Renal pelvis (tissue), 12 donors: ENCODE measurements at places on chromosomes 1 and 21. TPM values are rescaled to one million over a fixed set of nuclear protein-coding genes. Genes with fewer than 3 reads are reported as not detected.

DNA sequence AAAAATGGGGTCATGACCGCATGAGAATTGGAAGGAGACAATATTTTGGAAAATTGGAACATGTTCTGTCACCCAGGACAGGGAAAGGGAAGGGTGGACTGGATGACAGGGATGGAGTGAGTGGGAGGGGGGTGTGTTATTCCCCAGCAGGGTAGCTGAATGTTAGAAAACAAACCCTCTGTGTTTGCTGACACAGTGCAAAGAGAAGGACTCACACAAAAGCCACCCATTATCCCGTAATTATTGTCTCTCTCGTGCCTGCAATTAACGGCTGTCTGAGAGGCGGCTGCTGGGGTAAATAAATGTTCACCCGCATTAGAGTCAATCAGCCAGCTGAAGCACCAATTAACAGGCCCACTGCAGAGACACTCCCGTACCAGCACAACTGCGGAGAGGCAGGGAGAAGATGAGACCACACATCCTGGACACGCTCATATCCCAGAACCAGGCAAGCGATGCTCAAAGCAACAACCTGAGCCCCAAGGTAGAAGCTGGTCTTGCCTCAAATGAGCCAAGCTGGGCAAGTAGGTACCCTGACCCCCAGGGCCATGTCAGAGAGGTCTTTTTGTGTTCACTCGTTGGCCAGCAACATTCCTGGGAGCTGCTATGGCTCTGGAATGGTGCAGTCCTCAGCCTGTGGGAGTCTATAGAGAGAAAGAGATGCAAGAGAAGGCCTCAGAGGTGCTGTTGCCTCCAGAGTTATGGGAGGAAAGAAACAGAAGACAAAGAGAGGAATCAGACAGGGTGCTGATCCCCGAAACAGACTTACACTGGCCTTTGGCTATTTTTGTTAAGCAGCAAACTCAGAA, 19.4 kb downstream of the PLEKHA6 start:
- DNase-seq = no peak

DNA sequence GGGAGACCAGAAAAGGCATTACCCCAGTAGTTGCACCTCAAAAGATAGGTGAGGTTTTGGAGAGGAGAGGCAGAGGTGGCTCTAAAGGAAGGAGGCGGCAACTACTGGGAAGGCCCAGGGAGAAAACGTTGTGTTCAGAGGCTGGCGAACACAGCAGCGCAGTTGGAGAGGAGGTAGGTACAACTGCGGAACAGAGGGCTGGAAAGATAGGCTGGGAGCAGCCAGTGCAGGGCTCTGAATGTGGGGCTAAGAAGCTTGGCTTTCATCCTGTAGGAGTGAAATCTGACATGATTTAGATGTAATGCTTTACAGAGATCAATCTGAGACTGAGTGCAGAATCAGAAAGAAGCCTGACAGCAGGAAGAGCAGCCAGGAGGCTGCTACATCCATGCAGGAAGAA, 13.0 kb downstream of the RIMS3 start:
- DNase-seq = no peak

DNA sequence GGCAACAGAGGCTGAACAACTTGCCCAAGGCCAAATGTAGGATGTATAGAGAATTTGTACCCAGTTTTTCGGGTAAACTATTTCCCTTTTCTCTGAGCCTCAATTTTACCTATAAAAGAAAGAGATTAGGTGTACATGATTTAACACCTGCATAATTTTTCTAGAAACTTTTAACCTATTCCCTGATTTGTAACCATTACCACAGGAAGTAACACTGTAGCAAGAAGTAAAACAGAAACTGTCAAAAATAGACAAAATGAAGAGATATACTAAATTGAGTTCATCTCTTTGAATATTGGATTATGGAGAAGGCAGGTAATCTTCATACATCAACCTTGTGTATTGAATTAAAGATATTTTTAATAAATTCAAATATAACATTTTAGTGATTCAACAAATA, 136.2 kb downstream of the ZC3H11B start:
- DNase-seq = no peak

Gene TTC39A
- 9.0 TPM for polyA plus RNA-seq

Gene TAL1
- 4.5 TPM for polyA plus RNA-seq

Gene KIF2C
- polyA plus RNA-seq = 28.1 TPM

GRCh38 chr1:205843036-205843859, 6.7 kb downstream of the PM20D1 start:
- no peak for DNase-seq

DNA sequence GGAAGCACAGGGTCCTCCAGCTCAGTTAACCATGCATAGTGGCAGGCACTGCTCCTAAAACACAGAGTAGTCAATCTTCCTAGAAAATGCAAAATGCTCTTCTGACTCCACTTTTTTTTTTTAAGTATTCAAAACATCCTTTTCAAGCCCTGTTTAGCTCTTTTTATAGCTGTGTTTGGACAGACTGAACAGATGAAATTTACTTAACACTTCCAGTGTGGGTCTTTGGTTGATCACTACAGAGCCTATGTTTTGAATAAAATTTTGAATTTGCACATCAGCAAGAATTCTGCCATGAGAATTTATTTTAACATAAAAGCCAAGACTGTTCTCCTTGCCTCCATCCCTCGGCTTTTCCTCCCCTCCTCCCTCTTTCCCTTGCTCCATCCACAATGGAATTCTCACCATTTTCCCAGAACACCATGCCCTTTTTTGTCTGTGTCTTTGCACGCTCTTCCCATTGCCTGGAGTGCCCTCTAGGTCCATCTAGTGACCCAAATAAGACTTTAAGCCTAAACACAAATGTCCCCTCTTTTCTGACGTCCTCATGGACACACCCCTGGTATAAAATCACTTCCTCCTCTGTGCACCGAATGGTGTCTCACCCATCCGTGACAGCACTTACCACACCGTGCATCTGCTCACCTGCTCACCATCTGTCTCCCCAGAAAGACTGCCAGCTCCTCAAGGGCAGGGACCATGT, 24.0 kb upstream of the CPT2 start:
- DNase-seq = no peak

Gene DPT
- not detected for polyA plus RNA-seq

DNA sequence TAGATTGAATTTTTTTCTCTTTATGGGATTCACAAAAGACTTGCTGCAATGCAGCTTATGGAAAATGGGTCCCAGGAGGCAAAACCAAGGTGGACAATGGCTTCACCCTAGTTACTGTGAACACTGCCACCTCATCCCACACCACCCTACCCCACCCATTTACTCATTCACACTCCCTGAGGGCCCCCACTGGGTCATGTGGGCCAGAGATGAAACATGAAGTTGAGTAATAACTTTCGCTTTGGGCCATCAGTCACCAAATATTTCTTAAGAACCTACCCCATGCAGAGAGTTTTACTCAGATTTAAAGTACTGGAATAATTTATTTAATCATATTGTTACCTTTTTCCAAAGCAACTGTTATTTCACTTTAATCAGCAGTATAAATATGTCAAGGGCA, 191.8 kb downstream of the TPR start:
- no peak for DNase-seq

Gene FAM163A
- polyA plus RNA-seq = 0.99 TPM

Gene AMPD1
- polyA plus RNA-seq = 0.13 TPM

DNA sequence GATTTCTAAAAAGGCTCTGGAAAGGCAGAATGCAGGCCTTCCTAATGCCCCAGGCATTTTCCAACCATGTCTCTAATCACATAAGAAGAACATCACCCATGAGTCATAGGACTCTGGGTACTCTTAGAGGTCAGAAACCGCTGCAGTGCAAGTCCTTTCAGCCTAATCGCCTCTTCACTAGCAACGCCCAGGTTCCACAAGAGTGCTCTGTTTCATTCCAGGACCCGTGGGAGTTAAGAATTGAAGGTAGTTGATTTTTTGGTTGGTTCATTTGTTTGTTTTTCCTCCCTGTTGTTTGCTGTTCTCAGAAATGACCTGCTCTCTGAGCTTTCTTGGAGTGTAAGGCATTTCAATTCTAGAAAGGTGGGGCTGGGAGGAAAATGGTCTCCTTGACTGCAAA, 123.2 kb downstream of the NR5A2 start:
- DNase-seq = peak; percentile 23

Gene ANKRD65
- polyA plus RNA-seq = 15.7 TPM

Gene IGSF9
- polyA plus RNA-seq = 19.5 TPM

DNA sequence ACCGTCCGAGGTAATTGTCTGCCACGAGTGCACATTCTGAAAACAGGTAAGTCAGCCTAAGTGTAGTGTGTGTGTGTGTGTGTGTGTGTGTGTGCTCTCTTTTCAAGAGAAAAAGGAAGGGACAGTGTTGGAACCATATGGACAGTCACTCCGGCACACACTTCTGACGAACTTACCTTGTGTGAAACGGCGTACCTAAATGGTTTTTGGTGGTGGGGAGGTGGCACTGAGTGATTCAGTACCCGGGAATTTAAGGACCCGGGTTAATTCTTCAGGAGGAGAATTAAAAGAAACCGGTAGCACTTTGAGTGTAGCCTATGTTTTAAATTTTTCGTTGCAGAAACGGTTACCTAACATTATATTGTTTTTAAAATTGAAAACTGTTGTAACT, 286 bp downstream of the ODR4 start:
- DNase-seq = no peak
